Activated T-helper 17 cell treated with anti-CD3 and anti-CD28 coated beads, Interleukin-2, amount 50 U/mL, for 72 hours (primary cell): ENCODE measurements at places on chromosomes 5 and 9. TPM values are rescaled to one million over a fixed set of nuclear protein-coding genes. Genes with fewer than 3 reads are reported as not detected.
A peak's percentile ranks its signal among the peaks of the same experiment; 100 is the strongest.

- no peak for ATAC-seq
Measured at GRCh38 chr5:80124121-80124918, 89.2 kb downstream of the THBS4 start.

- no peak for ATAC-seq
Measured at GRCh38 chr9:121289026-121289771, 21.2 kb downstream of the GSN start.

GRCh38 chr5:159216454-159216853 lies 7.1 kb upstream of the RNF145 start:
- ATAC-seq = peak; percentile 49

GRCh38 chr5:175282611-175283225 lies 161.3 kb downstream of the DRD1 start:
- ATAC-seq = no peak

GRCh38 chr5:69414885-69415583 lies at the start of gene MARVELD2:
MARVELD2 (plus strand) TSS chr5:69415116; CDS start chr5:69419386, 4,270 bp downstream.
- ATAC-seq = peak; percentile 76

DNA sequence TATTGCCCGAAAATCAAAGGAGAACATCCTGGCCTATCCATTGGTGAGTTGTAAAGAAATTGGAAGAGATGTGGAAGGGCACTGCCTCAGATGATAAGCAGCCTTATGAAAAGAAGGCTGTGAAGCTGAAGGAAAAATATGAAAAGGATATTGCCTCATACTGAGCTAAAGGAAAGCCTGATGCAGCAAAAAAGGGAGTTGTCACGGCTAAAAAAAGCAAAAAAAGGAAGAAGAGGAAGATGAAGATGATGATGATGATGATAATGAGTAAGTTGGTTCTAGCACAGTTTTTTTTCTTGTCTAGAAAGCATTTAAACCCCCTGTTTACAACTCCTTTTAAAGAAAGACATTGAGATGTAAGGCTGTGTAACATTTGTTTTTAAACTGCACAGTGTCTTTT lies 59.8 kb upstream of the ZBED3 start:
- ATAC-seq = no peak

FEM1C gene
- total RNA-seq = 14.2 TPM

PRSS3 gene
- total RNA-seq = not detected

DMGDH gene
- 0.42 TPM for total RNA-seq
